Stimulated activated CD8-positive, alpha-beta memory T cell treated with anti-CD3 and anti-CD28 coated beads, Interleukin-12 subunit alpha, Interleukin-12 subunit beta, amount 100 ng/mL, for 4 hours (primary cell): ENCODE measurements at places on chromosomes 2 and 18.

DNA sequence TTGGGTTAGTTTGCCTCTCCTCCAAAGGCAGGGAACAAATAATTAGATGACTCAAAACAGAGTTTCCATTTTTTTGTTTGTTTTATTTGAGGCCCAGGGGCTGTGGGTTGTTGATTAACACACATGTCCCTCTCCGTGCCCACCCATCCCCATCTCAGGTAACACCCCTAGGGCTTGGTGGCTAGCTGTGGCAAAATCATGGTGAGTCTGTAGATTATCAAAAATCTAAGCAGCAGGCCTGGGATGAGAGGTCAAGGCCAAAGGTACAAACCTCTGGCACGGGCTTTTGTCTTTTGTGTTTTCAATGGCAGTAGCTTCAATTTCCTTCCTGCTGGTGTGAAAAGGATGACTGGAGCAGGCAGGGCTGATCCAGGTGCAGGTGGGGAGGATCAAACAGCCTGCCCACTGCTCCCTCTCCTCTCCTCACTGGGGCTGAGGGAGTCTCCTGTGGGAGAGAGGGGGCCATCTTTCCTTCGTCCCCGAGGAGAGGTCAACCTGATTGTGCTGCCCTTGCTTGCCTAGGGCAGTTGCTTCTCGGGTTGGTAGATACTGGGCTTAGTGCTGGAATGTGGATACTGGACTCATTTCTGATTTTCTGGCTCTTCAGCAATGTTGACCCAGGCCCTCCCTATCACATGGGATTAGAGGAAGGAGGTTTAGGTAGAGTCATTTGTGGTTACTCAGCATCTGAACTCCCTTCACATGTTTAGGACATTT lies 31.9 kb upstream of the EML4 start:
- DNase-seq: no peak

GRCh38 chr2:113169002-113169530 lies 4.7 kb upstream of the PSD4 start:
- DNase-seq: no peak

DNA sequence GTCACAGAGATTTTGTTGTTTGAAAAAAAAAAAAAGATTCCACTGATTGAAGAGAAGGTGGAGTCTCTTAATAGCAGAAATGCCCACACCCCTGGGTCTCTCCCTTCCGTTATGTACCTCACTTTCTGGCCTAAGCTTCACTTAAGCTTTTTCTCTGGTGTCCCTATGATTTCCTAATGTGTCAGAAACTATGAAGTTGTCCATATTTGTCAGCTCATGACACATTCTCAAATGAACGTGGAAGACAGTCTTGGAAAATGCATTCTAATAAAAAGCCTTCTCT lies 5.4 kb upstream of the MALL start:
- no peak for DNase-seq

DNA sequence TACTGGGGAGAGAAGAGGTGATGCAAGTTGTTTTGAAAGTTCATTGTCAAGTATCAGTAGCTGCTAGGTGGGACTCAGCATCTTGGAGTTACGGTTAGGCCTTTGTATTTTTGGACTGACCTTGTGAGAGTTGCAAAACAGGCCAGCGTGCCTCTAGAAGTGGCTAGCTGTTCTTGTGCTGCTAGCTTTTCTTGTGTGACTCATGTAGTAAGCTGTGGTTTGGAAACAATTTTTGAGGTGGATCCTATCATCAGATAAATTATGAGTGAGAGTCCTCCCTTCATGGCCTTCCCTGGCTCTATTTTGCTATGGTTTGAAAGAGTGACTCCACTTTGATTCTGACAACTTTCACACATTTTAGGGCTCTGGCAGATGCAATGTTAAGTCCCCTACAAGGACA lies 409.2 kb upstream of the HS6ST1 start:
- DNase-seq: no peak

DNA sequence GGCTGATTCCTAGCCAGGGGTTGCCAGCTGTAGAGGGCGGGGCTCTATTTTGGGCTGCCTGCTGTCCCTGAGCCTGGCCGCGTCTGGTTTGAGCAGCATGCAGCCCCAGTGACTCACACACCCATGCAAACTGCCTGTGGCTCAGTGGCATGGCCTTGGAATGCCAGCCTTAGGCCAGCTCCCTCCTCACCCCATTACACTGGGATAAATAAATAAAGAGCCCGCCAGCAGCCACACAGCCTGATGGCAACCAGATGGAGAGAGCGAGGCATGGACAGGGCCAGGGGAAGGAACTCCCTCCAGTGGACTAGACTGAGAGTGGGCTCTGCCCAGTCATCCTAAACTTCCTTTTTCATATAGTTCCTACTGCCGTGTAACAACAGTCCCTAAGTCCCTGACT lies 18.3 kb downstream of the NHEJ1 start:
- DNase-seq: no peak

DNA sequence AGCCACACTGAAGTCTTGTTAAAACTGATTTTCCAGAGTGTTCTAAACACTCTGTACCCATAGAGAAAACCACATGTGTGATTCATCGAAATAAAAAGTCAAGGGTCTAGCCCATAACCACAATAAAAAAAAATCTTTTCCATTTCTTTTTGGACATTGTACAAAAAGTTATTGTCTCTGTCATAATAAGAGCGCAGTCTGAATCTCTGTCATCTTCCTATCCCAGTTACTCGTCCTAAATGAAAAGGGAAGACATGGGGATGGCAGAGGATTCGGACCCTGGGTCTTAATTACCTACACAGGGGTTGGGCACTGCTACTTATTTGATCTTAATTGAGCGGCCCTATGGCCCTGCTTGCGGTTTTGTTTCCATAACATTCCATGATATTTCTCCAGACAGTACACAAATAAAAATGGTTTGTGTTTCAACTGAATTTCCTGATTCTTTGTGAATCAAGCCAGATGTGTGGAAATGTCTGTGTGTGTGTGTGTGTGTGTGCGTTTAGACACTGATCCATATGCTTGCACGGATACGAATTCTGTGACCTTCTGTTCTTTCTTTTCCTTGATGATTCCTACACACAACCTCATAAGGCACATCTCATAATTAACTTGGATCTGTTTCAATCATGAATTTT lies 133.4 kb upstream of the SPATS2L start:
- DNase-seq: no peak

DNA sequence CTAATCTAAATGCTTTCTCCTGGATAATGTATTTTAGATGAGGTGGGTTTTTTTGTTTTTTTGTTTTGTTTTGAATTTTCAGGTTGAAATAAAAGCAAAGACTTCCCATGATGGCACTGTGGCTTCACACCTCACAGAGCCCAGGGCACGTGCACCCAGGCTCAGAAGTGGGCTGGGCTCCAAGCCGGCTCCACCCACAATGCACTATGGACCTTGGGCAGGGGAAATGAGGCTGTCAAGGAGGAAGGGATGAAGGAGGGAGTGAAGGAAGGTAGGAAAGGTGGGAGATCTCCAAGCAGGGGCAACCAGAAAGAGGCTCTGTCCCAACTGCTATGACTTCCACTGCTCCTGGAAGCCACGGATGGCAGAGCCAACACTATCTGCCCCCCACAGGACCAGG lies 60.4 kb downstream of the BIN1 start:
- DNase-seq: no peak

DNA sequence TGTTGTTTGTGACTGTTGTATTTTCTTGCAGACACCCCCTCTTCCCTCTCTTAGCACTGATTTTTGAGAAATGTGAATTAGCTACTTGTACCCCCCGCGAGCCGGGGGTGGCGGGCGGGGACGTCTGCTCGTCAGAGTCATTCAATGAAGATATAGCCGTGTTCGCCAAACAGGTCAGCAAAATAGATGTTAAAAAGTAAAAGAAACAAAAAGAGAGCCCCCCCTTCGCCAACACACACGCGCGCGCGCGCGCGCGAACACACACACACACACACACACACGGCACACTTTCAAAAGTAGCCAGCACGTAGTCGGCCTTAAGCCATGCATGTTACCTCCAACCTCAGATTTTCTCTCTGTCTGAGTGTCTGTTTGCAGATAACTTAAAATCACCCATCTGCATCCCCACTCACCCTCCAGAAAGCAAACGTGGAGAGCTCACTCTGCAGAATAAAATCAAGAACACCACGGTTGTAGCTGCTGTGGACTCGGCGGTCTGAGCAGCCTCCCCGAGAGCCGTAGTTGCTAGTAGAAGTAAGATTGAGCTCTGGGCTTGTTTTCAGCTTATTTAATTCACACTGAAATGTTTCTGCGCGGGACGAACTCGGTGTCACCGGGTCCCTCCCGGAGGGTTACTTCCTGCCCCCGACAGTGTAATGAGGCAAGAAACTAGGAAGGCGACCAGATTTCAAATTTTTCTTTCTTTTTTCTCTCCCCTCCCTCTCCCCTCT lies 5.1 kb downstream of the MEIS1 start:
- DNase-seq: no peak

DNA sequence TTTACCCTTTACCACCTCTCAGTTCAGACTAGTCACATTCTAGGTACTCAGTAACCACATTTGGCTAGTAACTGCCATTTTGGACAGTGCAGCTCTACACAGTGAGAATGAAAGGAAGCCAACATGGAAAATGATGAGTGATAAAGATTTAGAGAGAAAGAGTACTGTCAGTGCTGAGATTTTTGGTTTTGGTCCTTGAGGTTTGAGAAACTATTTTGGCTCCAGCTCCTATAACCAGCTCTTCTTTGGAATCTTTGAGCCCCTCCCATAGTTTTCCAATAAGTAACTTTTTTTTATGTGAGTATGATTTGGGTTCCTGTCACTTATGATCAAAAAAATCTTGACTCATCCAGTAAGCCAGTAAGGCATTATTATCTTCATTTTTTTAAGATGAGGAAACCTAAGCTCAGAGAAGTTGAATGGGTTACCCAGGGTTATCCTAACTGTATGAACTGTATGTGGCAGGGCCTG lies 173.0 kb downstream of the BABAM2 start:
- no peak for DNase-seq
